IMR-90 (cell line): ENCODE measurements at places on chromosomes 2 and 18. TPM values are rescaled to one million over a fixed set of nuclear protein-coding genes. Genes with fewer than 3 reads are reported as not detected.

RNF125 gene
- total RNA-seq, result under 0.01 TPM in 2 replicates

ANKRD29 gene
- total RNA-seq, result under 0.01 and 0.18 TPM in 2 replicates

CREG2 gene
- not detected in 2 replicates for total RNA-seq

SEPTIN2 gene
- total RNA-seq, result 504 and 570 TPM in 2 replicates

CD28 gene
- total RNA-seq, result not detected in 2 replicates

TMEM169 gene
- total RNA-seq, result 0.54 and 0.83 TPM in 2 replicates

ST6GAL2 gene
- not detected in 2 replicates for total RNA-seq

SPP2 gene
- not detected in 2 replicates for total RNA-seq

NAGK gene
- 60.4 and 77.8 TPM in 2 replicates for total RNA-seq

C2orf72 gene
- total RNA-seq, result 0.18 TPM in 1 of 2 replicates, not detected in the other

ACP1 gene
- 85.7 and 123 TPM in 2 replicates for total RNA-seq

FAHD2B gene
- total RNA-seq, result 6.9 and 7.9 TPM in 2 replicates

RPRM gene
- total RNA-seq, result not detected in 2 replicates

TOGARAM2 gene
- total RNA-seq, result under 0.01 and 0.28 TPM in 2 replicates

MTA3 gene
- total RNA-seq, result 31.9 and 39.7 TPM in 2 replicates

TUBB8B gene
- total RNA-seq, result not detected in 2 replicates

CRYGD gene
- not detected in 2 replicates for total RNA-seq

METTL8 gene
- 10.6 and 20.0 TPM in 2 replicates for total RNA-seq

HSBP1L1 gene
- 7.8 and 8.6 TPM in 2 replicates for total RNA-seq

OR6B2 gene
- total RNA-seq, result not detected in 2 replicates

ANKRD30B gene
- not detected in 2 replicates for total RNA-seq

DSC2 gene
- total RNA-seq, result not detected in 2 replicates

SFTPB gene
- total RNA-seq, result not detected in 2 replicates

GPBAR1 gene
- under 0.01 TPM in 1 of 2 replicates, not detected in the other for total RNA-seq

GDF7 gene
- total RNA-seq, result under 0.01 TPM in 2 replicates

DHRS9 gene
- not detected in 2 replicates for total RNA-seq

MOCOS gene
- total RNA-seq, result 1.9 and 2.2 TPM in 2 replicates

LAMA3 gene
- 0.18 and 0.28 TPM in 2 replicates for total RNA-seq

EML6 gene
- 0.18 and 0.28 TPM in 2 replicates for total RNA-seq

CNGA3 gene
- under 0.01 TPM in 1 of 2 replicates, not detected in the other for total RNA-seq

LRRC30 gene
- not detected in 2 replicates for total RNA-seq

PSD4 gene
- 0.28 and 0.36 TPM in 2 replicates for total RNA-seq

SANBR gene
- total RNA-seq, result 3.8 and 5.8 TPM in 2 replicates
